Stimulated activated naive CD4-positive, alpha-beta T cell (primary cell): ENCODE measurements at places on chromosomes 3 and 15.

DNA sequence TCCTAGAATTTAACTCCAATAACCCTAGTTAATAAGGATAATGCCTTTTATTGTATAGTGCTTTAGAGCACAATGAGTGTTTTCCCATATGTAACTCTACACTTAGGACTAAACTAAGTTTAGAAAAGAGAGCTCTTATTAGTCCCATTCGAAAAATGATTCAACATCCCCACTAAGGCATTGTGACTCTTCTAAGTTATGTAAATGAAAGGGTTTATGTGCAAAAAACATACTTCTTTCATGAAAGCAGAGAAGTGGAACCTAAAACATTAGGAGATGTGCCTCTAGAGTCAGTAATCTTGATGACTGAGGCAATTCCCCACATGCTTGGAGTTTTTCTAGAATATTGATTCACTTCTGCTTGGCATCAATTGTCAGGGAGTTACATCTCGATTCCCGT lies 344.1 kb upstream of the ZNF717 start:
- DNase-seq = no peak

GRCh38 chr3:94395851-94396250 lies 333.0 kb downstream of the NSUN3 start:
- DNase-seq = no peak

GRCh38 chr3:64329037-64329436 lies 103.8 kb upstream of the PRICKLE2 start:
- no peak for DNase-seq

GRCh38 chr3:178483704-178484103 lies 52.5 kb upstream of the KCNMB2 start:
- no peak for DNase-seq

GRCh38 chr3:194487289-194488054 lies 670 bp upstream of the ATP13A3 start:
- peak; percentile 7 for DNase-seq

DNA sequence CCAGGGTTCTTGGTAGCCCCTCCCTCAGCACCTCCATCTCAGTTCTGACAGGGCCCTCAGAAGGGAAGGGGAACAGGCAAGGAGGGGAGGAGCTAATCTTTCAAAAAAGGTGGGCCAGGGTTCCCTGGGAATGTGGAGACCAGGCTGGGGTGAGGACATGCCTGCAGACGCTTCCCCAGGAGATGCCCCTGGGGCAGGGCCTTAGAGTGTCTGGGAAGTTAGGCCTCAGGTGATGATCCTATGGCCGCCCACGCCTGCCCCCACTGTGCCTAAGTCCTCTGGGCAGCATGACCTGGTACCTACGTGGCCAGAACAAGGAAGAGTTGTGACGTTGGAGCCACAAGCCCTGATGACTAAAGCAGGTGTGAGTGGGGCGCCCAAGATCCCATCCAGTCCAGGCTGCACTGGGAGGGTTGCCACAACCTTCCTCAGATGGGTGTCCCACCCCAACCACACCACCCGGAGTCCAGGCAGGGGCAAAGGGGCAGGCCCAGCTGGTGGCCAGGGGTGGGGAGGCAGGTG lies 3.9 kb upstream of the SEMA3B start:
- DNase-seq = no peak

DNA sequence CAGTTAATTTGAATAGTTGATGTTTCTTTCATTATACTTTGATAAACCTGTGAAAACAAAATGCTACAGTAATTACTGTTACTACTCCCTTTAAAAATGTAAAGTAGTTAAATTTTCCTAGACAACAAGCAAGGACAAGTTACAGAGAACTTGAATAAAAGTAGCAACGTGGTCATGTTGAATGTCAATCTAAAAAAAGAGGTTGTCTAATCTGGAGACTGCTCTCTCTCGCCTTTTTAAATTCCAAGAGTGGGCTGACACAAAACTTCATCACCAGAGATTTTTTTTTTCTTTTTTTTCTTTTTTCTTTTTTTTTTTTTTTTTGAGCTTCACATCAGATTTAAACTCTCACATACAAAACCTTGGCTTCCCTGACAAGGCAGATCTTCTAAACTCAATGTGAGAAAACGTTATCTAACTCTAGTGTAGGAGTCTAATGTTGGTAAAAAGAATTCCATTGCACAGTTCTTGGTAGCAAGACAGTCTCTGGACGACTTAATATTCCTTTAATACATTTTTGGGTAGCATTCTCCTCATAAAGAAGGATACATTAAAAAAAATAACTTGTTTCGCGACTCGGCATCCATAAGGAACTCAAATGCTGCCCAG lies 4.1 kb downstream of the FOXP1 start:
- no peak for DNase-seq

- DNase-seq = no peak
These were observed 218.8 kb upstream of the STRIT1 start for GRCh38 chr3:155512175-155512866.

DNA sequence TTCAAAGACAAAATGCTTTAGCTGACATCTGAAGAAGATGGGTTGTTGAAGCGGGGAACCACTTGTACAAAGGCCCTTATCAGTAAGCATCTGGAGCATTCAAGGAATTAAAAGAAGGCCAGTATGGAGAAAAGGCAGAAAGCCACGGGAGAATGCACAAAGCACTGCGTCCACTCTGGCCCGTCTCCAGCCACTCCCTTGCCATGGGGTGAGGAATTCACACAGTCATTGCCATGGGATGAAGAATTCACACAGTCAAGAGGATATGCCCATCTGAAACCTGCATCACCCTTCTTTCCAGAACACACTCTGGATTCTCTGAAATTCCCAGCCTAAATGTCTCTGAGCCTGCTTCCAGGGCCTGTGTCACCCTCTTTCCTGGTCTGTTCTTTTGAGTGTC lies 26.7 kb upstream of the STAG1 start:
- no peak for DNase-seq

DNA sequence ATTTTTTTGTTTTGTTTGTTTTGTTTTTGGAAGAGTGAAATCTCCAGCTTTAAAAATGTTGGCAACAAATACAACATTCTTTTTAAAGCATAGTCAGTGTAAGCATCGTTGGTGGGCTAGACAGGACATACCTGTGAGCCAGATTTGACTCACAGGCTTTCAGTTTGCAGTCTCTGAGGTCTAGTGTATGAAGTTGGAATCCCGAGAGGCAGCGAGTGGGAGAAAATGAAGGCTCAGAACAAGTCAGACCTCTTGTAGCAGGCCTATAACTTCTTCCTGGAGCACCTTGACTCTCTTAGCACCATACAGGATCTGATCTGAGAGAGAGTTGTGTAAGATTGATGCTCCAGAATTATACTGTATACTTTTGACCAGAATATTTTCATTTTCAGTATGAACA lies 60.2 kb downstream of the CNTN4 start:
- DNase-seq = no peak

DNA sequence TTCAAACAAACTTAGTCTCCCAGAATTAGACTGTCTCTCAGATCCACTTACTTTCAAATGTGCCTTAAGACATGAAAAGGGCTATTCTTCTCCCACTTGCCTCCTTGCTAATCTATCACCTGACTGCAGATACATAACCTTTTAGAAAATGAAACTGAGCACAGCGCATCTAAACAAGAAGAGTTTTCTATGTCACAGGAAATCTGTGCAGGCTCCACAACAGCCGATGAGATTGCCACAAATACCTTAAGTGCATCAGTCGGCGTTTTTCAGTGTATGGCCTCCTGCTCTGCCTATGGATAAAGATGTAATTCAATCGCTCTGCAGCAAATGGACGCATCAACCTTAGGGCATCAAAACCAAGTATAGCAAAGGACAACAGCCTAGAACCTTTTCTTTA lies 544.2 kb downstream of the FOXP1 start:
- no peak for DNase-seq

DNA sequence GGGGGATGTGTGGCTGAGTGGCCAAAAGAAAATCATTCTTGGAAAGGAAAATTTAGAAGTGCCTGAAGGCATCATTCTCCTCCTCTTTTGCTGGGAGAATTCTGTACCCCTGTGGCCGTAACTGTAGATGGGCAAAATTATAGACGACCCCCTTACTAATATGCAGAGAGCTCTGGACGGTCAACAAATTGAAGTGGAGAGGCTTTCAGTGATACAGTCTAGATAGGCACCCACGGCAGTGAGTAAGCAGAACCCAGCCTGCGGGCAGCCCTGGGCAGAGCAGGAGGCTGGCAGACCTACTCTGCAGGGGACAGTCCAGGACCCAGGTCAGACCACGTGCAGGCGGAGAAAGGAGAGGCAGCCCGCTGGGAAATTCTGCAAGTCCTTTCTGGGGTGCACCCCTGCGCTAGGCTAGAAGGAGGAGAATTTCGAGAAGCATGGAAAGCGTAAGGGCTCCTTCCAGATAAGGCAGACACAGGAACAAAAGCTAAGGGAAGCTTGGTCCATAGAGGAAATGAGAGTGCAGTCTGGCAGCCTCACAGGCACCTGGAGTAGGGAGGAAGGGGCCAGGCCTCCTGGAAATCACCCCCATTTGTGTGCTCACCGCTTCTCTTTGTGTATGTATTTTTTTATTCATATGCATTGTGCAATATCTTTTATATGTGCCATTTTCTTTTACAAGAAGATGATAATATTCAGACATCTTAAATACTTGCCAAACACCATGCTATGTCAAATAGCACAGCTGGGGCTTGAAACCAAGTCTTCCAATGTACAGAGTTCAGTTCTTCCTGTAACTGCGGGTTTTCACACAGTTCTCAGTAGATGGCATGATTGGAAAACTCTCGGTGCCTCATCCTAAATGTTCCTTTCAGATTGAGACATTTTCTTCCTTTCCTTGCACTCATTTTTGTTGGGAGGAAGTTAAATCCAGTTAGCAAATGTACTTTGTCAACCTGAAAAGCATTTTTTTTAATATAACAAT lies 40.2 kb downstream of the LRRK1 start:
- DNase-seq = no peak

DNA sequence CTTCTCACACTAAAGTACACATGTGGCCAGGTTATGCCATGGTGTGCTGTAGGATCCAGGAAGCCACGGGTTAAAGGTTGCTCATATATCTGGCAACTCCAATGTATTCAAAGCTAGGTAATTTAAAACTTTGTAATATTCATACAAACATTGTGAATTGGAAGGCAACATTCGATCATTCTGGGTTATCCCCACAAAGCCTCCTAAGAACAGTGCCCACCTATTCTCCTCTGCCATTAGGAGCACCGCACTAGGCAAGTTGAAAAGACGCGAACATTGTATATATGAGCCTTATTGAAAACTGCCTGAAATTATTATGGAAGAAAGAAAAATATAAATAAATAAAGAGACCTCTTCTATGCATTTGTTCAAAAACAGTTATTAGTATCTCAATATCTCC lies 228.2 kb downstream of the IGSF11 start:
- no peak for DNase-seq

GRCh38 chr3:197023241-197023997 lies 6.2 kb downstream of the MELTF start:
- no peak for DNase-seq

- no peak for DNase-seq
These were observed 7.7 kb downstream of the TUBGCP4 start for GRCh38 chr15:43378601-43379000.

- no peak for DNase-seq
These were observed 50.2 kb downstream of the CDCP1 start for GRCh38 chr3:45095916-45096526.

GRCh38 chr3:44981220-44981619 lies 5.2 kb downstream of the EXOSC7 start:
- no peak for DNase-seq

- DNase-seq = peak; percentile 7
These were observed 1.9 kb upstream of the RAB43 start for GRCh38 chr3:129123314-129124060.

DNA sequence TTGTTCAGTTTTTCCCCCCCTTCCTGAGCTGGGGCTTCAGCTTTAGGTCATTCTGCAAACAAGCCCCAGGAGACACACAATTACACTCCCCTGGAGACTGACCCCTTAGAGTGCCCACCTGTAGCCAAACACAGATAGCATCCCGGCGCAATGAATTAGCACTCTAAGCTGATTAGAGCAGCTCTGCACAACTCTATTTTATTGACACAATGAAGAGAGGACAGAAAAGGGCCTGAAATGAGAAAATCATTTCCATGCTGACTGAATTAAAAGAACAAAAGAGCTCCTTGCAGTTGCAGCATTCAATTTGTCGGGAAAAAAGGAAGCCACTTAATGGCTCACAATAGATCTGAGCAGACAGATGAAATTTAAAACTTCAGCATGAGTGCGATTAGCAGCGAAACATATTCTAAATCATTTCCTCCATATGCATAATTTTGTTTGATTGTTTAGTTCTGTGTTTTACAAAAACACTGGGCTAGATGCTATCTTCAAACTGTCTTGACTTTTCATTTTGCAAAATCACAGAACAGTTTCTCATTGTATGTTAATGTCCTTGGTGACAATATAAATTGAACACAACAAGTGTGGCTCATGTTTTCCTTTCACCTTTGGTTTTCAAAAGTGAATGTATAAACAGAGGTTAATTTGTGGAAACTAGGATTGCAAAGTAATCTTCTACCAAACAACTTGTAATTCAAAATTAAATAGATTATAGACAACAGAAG lies 308.6 kb downstream of the MECOM start:
- no peak for DNase-seq

- DNase-seq = no peak
These were observed 5.3 kb upstream of the CALML4 start for GRCh38 chr15:68210409-68210756.

DNA sequence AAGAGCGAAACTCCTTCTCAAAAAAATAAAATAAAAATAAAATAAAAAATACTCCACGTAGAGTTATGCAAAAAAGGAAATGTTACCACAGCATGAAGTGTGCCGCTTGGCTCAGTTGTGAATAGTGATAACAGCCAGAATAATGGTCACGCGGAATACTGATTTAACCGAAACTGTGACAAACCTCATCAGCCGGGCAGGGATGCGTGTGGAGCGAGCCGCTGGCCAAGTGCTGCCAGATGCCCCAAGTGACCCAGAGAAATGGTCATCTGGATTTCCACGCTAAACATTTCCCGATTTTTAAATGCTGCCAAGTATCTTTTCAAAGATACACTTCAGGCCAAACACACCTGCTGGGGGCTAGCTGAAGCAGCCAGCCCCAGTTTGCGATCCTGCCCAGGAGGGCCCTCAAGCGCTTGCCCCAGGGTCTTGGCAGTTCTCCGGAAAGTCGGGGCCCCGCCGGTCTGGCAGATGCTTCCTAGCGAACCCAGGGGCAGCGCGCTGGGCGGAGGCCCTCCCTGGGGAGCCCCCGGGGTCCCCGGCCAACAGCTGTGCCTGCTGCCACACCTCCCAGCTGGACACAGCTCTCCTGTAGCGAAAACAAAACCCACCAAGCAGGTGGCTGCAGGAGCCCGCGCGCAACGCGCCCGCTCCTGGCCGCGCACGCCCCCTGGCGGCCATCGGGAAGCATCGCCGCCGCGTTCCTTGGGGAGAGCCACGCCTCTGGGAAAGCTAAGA lies 35.1 kb downstream of the CMTM6 start:
- peak; percentile 68 for DNase-seq
